Adrenal gland (tissue), 19 donors: ENCODE measurements at places on chromosomes 12 and 14. TPM values are rescaled to one million over a fixed set of nuclear protein-coding genes. Genes with fewer than 3 reads are reported as not detected.

GRCh38 chr14:81211844-81212243, 8.9 kb downstream of the GTF2A1 start:
- H3K36me3 ChIP-seq, result no peaks in the 10 kb centered on the region
- no peaks in the 10 kb centered on the region for H3K27me3 ChIP-seq
- H3K4me1 ChIP-seq, result no peaks in the 10 kb centered on the region
- no peak overlapping the region for H3K27ac ChIP-seq
- peak; percentile 33 for DNase-seq

PRH1 gene
- total RNA-seq, result 20.5 TPM

- H3K27ac ChIP-seq, result no peak overlapping the region
- no peaks in the 10 kb centered on the region for H3K4me1 ChIP-seq
- H3K36me3 ChIP-seq, result no peaks in the 10 kb centered on the region
- H3K27me3 ChIP-seq, result peaks cover 10% of the 10 kb centered on the region
- no peak overlapping the region for H3K4me3 ChIP-seq
These were observed 44.6 kb upstream of the PPP4R3A start for GRCh38 chr14:91554535-91555332.

RHEBL1 gene
- not detected for total RNA-seq

GRCh38 chr12:122726080-122726558, 4.5 kb downstream of the HCAR1 start:
- no peaks in the 10 kb centered on the region for H3K4me1 ChIP-seq
- H3K27ac ChIP-seq, result no peak overlapping the region
- H3K36me3 ChIP-seq, result no peaks in the 10 kb centered on the region
- no peak for DNase-seq

DNA sequence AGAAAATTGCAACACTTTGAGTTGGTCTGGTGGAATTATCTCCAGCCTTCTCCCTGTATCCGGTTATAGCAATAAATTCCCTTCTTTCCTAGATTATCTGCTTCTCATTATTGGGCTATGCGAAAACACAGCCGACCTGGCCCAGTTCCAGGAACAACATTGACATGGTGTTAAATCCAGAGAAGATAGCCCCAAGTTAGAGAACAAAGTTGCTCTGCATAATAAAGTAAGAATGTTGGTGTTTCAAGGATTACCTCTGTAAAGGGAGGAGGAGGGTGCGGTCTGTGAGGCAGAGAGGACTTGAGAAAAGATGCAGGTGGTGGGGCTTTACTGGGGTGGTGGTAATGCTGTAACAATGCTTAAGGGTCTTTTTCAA, 12.1 kb downstream of the TCL1A start:
- DNase-seq, result no peak
- H3K4me3 ChIP-seq, result no peak overlapping the region
- no peaks in the 10 kb centered on the region for H3K4me1 ChIP-seq
- H3K36me3 ChIP-seq, result no peaks in the 10 kb centered on the region
- no peak overlapping the region for H3K27ac ChIP-seq

GRCh38 chr14:34794217-34794616, 79.8 kb upstream of the CFL2 start:
- no peak overlapping the region for H3K4me3 ChIP-seq
- H3K27me3 ChIP-seq, result no peaks in the 10 kb centered on the region
- no peak overlapping the region for H3K27ac ChIP-seq
- DNase-seq, result no peak
- peaks cover 3% of the 10 kb centered on the region for H3K36me3 ChIP-seq

DNA sequence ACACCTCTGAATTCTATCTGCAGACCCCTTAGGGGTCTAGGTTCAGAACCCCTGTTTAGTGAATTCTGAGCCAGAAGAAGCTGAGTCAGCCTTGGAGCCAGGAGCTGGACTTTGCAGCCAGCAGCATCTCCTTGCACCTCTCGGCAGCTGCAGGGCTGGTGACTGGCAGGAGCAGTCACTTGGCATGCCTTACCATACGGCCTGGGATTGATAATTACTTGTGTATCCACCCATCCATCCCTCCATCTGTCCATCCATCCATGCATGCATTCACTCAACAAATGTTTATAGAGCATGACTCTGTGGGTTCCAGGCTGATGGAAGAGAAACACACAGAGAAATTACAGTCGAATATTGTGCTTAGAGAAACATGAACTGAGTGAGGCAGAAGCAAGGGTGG, 67.5 kb upstream of the PRIMA1 start:
- H3K4me3 ChIP-seq, result no peak overlapping the region
- no peaks in the 10 kb centered on the region for H3K4me1 ChIP-seq
- peaks cover 3% of the 10 kb centered on the region for H3K27me3 ChIP-seq
- no peaks in the 10 kb centered on the region for H3K36me3 ChIP-seq

ZNF385A gene
- 7.0 TPM for total RNA-seq

DEGS2 gene
- 0.69 TPM for total RNA-seq

DNA sequence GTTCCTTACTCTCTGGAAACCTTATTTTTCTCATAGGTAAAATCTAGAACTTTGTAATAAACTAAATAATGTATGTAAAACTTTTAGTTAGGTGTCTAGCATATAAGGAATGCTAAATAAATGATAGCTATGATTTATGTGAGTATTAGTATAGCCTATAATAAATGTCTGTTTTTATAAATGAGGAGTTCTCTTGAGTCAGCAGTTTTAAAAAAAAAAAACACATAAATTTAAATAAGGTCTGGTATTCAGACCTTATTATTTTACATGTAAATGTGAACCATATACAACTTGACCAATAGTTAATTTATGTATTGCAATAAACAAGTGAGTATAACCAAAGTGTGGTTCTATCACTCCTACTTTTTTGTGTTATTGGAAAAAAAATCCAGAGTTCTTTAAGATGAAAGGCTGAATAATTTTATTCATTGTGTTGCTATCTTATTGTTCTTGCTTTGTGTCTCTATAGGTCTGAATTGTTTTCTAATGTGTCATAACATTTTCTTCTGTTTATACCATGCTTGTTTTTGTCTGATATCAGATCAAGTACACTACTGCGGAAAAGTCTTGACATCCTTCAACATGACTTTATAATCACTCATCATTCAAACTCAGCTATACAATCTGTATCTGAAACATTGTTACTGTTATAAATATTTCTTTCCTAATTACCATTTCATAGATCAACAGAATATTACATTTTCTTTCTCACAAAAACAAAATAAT, 115.7 kb downstream of the RASSF9 start:
- no peaks in the 10 kb centered on the region for H3K36me3 ChIP-seq
- no peak overlapping the region for H3K4me3 ChIP-seq
- no peak overlapping the region for H3K27ac ChIP-seq
- H3K4me1 ChIP-seq, result no peaks in the 10 kb centered on the region

- no peak overlapping the region for H3K4me3 ChIP-seq
- H3K36me3 ChIP-seq, result no peaks in the 10 kb centered on the region
- peaks cover 3% of the 10 kb centered on the region for H3K27me3 ChIP-seq
- H3K27ac ChIP-seq, result no peak overlapping the region
These were observed 155.9 kb upstream of the CCDC196 start for GRCh38 chr14:66330228-66330627.

- H3K4me1 ChIP-seq, result no peaks in the 10 kb centered on the region
- no peak overlapping the region for H3K4me3 ChIP-seq
- H3K27ac ChIP-seq, result no peak overlapping the region
These were observed 13.9 kb upstream of the EGLN3 start for GRCh38 chr14:33964599-33965317.

DNA sequence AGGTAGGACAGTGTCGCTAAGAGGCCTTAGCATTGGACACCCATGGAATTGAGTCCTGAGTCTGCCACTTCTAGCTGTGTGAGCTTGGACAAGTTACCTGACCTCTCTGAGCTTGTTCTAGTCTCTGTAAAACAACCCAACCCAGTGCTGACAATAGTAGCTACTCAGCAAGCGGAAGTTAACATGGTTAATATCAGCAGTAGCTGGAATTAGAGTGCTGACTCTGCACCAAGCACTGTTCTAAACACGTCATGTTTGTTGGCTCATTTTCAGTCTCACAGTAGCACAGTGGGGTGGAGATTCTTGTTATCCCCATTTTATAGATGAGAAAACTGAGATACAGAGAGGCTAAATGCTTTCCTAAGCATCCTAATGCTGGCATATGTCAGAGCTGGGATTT, 47.5 kb upstream of the RIN3 start:
- H3K4me3 ChIP-seq, result no peak overlapping the region
- H3K27ac ChIP-seq, result no peak overlapping the region
- H3K4me1 ChIP-seq, result no peaks in the 10 kb centered on the region
- no peak for DNase-seq
- no peaks in the 10 kb centered on the region for H3K36me3 ChIP-seq

- H3K4me3 ChIP-seq, result no peak overlapping the region
- no peaks in the 10 kb centered on the region for H3K4me1 ChIP-seq
- DNase-seq, result no peak
- no peaks in the 10 kb centered on the region for H3K36me3 ChIP-seq
These were observed 6.1 kb downstream of the KRT4 start for GRCh38 chr12:52807544-52808470.

PLEKHG7 gene
- total RNA-seq, result not detected

DNA sequence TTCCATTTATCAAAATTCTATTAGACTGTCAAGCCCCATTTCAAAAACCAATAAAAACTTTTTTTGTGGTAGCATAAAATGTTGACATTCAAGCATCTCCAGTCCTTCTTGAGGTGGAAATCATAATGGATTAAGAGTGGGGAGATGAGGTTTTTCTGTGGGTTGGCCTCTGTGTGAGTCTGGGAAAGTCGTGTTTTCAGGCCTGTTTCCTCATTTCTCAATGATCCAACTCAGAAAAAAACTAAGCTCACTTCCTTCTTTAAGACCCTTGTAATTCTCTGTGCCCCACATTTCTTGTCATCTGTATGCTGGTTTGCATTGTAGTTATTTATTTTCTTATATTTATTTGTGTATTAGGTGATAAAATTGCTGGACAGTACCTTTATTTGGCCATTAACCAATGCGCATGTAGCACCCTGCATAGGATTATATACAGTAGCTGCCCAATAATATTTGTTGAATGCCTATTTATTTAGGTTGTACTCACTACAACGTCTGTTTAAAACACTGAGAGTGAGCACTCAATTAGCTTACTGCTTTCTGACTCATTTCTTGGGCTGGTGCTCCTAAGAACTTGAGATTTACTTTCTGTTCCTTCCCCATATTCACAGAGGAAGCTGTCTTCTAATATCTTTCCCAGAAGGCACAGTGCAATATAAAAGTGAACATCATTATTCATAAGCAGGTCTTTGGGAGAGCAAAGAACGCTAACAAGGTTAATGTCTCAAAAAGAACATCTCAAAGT, 121.9 kb downstream of the DNAI7 start:
- DNase-seq, result no peak
- H3K36me3 ChIP-seq, result no peaks in the 10 kb centered on the region
- H3K27me3 ChIP-seq, result no peaks in the 10 kb centered on the region
- H3K27ac ChIP-seq, result peak overlapping the region; percentile 72
- H3K4me1 ChIP-seq, result peaks cover 9% of the 10 kb centered on the region

- H3K27me3 ChIP-seq, result no peaks in the 10 kb centered on the region
- H3K4me1 ChIP-seq, result no peaks in the 10 kb centered on the region
- no peak overlapping the region for H3K4me3 ChIP-seq
- no peak overlapping the region for H3K27ac ChIP-seq
These were observed 368.0 kb downstream of the C12orf50 start for GRCh38 chr12:87660987-87661774.

- no peaks in the 10 kb centered on the region for H3K36me3 ChIP-seq
- H3K27me3 ChIP-seq, result no peaks in the 10 kb centered on the region
- DNase-seq, result no peak
- no peak overlapping the region for H3K27ac ChIP-seq
These were observed 28.2 kb downstream of the CDK17 start for GRCh38 chr12:96371790-96372699.

DNA sequence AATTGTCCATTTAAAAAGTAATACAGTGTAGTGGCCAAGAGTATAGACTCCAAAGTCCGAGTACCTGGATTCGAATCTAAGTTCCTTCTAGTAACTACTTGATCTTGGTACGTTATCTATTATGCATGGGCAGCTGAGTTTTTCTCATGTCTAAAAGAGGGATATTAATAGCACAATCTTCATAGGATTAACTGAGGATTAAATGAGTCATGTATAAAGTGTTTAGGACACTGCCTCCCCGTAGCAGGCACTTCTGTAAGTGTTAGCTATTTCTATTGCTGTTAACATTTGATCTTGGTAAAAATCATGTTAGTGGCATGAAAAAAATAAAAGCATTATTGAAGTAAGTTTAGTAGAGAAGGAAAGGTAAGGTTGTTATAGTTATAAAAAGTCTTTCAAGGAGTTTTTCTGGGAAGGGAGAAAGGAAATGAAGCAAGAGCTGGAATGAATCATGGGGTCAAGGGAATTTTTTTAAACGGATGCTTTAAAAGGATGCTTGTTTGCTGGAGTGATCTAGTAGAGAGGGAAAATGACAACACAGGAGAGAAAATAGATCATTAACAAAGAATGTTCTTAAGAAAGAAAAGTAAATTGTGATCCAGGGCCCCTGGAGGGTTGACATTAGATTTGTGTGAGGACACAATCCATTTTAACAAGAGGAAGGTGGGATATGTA, 502.2 kb upstream of the USP15 start:
- peaks cover 6% of the 10 kb centered on the region for H3K4me1 ChIP-seq
- no peaks in the 10 kb centered on the region for H3K27me3 ChIP-seq
- no peak for DNase-seq
- no peak overlapping the region for H3K27ac ChIP-seq
- no peaks in the 10 kb centered on the region for H3K36me3 ChIP-seq
- no peak overlapping the region for H3K4me3 ChIP-seq

NFATC4 gene
- 45.6 TPM for total RNA-seq

DNA sequence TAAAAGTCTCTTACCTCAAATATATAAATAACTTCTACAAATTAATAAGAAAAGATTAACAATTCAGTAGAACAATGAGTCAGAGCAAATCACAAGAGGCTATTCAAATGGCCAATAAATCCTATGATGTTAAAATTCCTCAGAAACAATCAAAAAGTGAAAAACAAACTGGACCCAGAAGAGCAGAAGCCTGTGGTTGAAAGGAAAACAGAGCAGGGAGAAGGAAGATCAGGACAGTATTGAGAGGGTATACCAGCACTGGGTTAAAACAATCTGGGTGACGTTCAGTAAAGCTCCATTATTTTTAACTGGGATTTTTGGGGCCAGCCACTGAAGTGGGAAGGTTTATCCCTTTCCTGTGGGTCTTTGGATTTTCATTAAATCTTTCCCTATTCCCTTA, 39.7 kb upstream of the PCED1B start:
- no peak for DNase-seq
- H3K27ac ChIP-seq, result peak overlapping the region; percentile 32
- no peak overlapping the region for H3K4me3 ChIP-seq
- H3K4me1 ChIP-seq, result peaks cover 5% of the 10 kb centered on the region
- H3K36me3 ChIP-seq, result no peaks in the 10 kb centered on the region

- peak; percentile 28 for DNase-seq
- H3K27me3 ChIP-seq, result no peaks in the 10 kb centered on the region
- H3K27ac ChIP-seq, result peak overlapping the region; percentile 16
- H3K4me1 ChIP-seq, result no peaks in the 10 kb centered on the region
- no peaks in the 10 kb centered on the region for H3K36me3 ChIP-seq
These were observed 210.1 kb upstream of the DAAM1 start for GRCh38 chr14:58978343-58978742.

INHBC gene
- not detected for total RNA-seq

GRCh38 chr14:25896777-25897176, 701.1 kb downstream of the NOVA1 start:
- no peaks in the 10 kb centered on the region for H3K36me3 ChIP-seq
- H3K27me3 ChIP-seq, result no peaks in the 10 kb centered on the region
- H3K27ac ChIP-seq, result no peak overlapping the region
- H3K4me1 ChIP-seq, result no peaks in the 10 kb centered on the region
